Osteoblast (primary cell): ENCODE measurements at places on chromosomes 1 and 21. TPM values are rescaled to one million over a fixed set of nuclear protein-coding genes. Genes with fewer than 3 reads are reported as not detected.
A peak's percentile ranks its signal among the peaks of the same experiment; 100 is the strongest.

- DNase-seq, result no peak
Observed at GRCh38 chr1:92459871-92460320, 26.8 kb downstream of the GFI1 start.

DNA sequence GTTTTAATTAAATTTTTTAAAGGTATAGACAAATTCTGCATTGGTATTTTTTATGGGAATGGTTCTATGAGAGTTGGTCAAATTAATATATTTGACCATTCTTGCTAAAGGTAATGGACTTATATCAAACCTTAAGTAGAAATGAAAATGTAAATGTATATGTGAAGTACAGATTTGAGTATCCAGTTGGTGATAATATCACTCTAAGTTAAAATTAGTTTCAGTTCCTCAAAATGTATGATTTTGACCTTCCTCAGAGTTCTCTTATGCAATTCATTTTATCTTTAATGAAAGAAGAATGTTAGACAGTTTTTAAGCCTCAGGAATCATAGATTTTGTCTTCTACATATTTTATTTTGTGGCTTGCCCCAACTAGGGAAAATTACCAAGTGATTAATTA lies 1291.5 kb upstream of the B3GALT2 start:
- no peak for DNase-seq

- peak; percentile 58 for DNase-seq
Observed at GRCh38 chr1:180262628-180263488, 32.8 kb downstream of the LHX4 start.

- no peak for DNase-seq
Observed at GRCh38 chr1:180800945-180801344, 111.8 kb upstream of the KIAA1614 start.

GRCh38 chr1:216916890-216917438 lies 193.7 kb upstream of the ESRRG start:
- DNase-seq, result no peak

- no peak for DNase-seq
Observed at GRCh38 chr1:184545601-184546000, 158.8 kb downstream of the C1orf21 start.

GRCh38 chr1:24536391-24536840 lies 19.5 kb upstream of the NCMAP start:
- no peak for DNase-seq

- DNase-seq, result no peak
Observed at GRCh38 chr1:199282751-199283305, 644.0 kb downstream of the PTPRC start.

DNA sequence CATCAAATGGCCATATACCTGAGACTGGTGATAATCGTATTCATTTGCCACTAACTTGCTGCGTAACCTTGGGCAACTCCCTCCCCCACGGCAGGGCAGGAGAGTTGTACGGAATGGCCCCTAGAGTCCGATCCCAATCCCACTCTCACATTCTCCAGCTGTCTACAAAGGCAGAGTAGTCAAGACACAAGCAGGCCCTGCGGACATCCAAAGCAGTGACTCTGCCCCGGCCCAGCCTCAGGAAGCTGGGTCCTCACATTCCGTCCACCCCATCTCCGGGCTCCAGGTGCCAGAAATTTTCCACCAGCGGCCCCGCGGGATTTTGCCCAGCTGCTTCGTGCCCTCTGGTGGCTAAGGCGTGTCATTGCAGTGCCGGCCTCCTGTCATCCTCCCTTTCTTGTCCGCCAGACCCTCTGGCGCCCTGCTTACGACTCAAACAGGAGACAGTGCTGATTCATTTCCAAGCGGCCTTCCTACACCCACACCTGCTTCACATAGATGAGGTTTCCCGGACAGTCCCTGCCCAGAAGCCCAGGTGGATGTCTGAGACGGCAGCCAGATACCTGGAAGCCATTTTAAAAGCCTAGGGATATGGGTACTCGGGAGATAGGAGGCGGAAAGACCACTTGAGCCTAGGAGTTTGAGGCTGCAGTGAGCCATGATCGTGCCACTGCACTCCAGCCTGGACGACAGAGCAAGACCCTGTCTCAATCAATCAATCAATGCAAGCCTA lies 2.9 kb upstream of the S100A2 start:
- DNase-seq, result peak; percentile 88

DNA sequence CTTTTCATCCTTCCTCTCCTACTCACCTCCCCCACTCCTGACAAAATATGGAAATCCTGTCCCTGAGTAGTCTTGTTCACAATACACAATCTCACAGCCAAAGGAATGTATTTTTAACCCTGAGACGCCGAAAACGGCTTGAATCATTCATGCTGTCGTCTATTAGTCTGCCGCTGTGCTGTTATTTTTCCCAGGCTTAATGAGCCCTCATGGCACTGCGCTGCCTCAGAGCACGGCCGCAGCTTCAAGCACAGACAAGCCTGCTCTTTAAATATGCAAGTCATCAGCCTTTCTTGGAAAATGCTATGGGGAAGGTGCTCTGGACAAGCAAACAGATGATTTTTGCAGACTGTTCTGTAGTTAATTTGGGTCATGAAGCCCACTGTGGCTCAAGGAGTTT lies 302.7 kb downstream of the DISC1 start:
- no peak for DNase-seq

GRCh38 chr1:169484683-169485430 lies 887 bp downstream of the SLC19A2 start:
- DNase-seq, result no peak

DNA sequence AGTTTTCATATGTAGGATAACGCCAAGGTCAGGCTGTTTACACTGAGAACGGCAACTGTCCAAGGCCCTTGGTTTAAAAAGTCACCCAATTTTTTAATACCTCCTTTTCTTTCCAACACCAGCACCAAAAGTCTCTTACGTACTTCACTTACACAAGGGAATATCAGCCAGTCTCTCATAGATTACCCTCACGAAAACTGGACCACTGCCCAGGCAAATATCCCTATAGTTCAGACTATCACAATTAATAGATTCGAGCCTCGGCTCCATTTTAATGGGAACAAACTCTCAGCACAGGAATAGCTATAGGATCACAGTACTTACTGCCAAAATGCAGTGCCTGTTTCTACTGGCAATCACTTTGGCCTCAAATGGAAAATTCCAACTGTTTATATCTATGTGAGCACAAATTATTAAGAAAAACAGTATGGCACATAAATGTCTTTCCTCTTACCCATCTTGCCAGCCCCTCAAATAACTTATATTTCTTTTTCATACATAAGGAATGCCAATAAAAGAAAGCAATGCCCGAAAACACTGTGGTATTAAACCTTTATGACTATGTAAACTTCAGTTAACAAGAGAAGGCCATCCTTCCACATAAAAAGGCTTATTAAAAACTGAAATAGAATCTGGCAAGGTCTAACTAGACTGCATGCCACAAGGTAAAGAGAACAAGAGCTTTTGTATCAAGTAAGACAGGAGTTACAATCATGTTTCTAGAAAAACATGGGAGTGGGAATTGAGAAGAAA lies 97.8 kb downstream of the SLC45A1 start:
- DNase-seq, result no peak

- no peak for DNase-seq
Observed at GRCh38 chr1:170521818-170522217, 10.1 kb upstream of the GORAB start.

GRCh38 chr1:183090391-183091006 lies 67.3 kb downstream of the LAMC1 start:
- DNase-seq, result no peak

- DNase-seq, result peak; percentile 30
Observed at GRCh38 chr21:39900491-39900890, 33.3 kb downstream of the PCP4 start.

DNA sequence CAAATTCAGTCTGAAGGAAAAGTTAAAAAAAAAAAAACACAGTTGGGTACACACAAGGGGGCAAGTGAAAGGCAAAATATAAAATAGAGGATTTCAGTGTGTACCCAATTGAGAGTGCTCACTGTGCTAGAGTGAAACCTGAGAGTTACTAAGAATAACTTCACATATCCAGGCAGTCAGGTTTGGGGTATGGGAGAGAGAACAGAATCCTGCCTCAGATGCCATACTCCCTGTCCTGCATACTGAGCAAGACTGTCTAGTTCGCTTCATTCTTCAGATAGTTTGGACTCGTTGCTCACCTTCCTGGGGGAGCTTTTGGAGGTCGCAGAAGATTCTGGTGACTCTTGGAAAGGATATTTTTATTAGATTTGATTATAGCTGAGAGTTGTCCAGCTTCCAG lies 20.4 kb downstream of the CEP85 start:
- DNase-seq, result no peak

GRCh38 chr21:38646213-38646837 lies 148.0 kb upstream of the ERG start:
- peak; percentile 76 for DNase-seq

DNA sequence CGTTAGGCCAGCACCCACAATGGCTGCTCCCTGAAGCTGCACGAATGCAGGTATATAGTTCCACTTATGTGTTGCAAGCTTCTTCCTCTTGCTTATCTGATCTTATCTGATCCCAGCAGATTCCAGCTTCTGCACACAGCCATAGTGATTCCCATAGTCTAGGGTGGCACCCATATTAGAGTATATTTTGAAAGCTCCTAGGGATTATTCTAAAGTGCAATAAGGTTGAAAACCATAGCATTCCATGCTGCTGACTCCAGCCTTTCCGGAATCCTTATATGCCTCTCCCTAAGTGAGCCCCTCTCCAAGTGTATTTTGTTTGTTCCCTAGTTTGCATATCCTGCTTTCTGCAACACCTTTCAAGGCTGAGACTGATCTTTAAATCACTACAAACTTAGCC lies 432.0 kb downstream of the SETD4 start:
- DNase-seq, result no peak

DNA sequence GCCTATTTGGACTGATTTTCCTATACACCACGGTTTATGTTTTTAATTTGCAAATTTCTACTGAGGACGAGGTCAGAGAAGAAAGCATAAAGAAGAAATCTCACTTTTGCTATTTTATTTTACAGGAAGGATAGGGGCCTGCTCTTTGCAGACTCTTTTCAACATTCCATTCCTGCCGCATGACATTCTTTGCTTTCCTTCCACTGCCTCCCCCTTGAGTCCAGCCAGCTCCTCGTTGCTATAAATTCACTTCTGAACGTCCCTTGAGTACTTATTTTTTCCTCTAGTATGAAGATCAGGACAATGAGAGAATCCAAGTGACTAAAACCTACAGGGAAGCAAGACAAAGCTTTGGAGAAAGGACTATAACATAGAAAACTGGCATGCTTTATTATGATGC lies 53.4 kb upstream of the PTGFR start:
- DNase-seq, result peak; percentile 23

DNA sequence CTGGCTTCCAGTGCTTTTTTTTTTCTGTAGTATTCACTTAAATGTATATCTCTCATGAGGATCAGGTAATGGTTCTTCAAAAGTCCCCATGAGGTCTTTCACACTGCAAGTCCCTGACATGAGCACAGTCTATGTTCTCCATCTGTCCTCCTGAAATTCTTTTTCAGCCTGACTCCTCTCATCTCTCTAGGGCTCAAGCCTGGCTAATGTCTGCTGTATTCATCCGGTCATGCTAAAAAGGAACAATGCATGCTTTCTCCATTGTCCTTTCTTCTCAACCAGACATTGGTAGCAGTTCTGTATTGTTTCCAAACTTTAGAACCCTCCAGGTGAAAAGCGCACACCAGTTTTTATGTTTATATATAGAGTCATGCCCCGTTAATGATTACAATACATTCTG lies 368.3 kb upstream of the OLFM3 start:
- no peak for DNase-seq

DNA sequence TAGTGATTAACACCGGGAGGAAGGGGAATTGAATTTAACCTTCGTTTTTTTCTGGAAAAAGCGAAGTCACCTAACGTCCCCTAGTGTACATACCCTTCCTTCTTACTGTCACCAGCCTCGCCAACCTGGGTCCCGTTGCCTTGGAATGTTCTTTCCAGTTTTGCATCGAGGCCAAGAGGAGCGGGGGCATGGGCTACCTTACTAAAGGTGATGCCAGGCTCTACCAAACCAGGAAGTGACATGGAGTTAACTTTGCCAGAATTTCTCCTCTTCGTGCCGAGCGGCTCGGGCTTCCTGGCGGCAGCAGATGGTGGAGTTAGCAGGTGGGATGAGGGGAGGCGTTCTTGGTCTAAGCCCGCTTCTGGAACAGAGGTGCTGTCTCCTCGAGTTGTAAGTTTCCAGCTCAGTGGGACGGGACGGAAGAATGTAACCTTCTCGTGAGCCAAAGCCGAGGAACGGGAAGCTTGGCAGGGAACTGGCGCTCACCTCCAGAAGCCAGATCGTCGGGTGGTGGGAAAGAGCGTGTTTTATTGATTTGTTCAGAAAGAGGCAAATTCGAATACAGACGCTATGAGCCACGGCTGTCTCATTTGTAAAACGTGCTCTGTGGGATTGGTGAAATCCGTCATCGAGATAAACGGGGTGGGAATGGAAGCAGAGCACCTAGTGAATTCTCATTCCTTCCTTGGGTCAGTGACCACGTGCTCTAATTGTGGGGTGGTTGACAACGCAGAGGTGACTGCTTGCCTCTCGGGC lies 486 bp downstream of the NIPAL3 start:
- DNase-seq, result no peak

DNA sequence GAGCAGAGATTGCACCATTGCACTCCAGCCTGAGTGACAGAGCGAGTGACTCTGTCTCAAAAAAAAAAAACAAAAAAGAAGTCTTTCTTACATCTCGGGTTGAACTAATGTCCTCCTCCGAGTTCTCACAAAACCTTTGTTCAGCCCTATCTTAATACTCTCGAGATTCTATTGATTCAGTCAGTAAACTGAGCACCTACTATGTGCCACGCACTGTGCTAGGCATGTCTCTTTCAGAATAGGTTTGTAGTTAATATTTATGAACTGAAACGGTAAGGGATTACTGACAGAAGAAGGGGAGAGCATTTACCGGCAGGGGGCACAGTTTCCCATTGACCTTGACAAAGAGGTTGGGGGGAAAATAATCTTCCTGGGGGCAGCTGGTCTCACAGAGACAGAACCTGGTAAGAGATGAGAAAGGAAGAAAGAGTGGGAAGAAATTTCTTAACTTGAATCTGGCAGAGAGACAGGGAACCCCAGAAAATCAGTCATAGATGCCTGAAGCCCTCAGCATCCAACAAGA lies 3.4 kb downstream of the PIAS3 start:
- DNase-seq, result no peak

- no peak for DNase-seq
Observed at GRCh38 chr21:37183749-37184148, 83.4 kb downstream of the VPS26C start.

DNA sequence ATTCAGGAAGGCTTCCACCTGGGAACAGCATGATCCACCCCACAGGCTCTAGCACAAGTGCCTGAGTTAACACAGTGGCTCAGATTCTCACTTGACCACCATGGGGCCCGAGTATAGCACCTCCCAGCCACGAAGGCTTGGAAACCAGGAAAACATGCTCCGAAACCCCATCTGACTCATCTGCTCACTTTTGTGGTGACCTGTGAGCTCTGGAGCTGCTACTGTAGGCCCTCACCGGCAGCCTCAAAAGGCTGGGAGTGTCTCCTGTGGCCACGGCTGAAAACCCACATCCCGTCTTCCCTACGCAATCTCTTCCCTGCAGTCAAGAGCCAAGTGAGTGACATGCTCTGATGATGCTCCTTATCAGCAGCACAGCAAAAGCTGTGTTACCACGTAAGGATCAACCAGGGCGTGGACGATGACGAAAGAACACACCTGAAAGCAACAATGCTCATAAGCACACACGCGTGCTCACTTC lies 81.4 kb downstream of the TGFBR3 start:
- DNase-seq, result no peak

FHAD1 gene
- total RNA-seq, result 0.72 and 1.8 TPM in 2 replicates

ASCL5 gene
- not detected in 2 replicates for total RNA-seq

HFM1 gene
- 0.29 and 0.36 TPM in 2 replicates for total RNA-seq

TMEM200B gene
- total RNA-seq, result 9.4 and 10.6 TPM in 2 replicates

CRYBG2 gene
- total RNA-seq, result not detected in 2 replicates

FAM72A gene
- 2.2 and 3.2 TPM in 2 replicates for total RNA-seq

ADGRL2 gene
- 55.4 and 101 TPM in 2 replicates for total RNA-seq

TRNP1 gene
- total RNA-seq, result 6.5 TPM in 2 replicates

PRR9 gene
- total RNA-seq, result not detected in 2 replicates
